Urothelium cell line (cell line): ENCODE measurements at places on chromosomes 3 and 15.

DNA sequence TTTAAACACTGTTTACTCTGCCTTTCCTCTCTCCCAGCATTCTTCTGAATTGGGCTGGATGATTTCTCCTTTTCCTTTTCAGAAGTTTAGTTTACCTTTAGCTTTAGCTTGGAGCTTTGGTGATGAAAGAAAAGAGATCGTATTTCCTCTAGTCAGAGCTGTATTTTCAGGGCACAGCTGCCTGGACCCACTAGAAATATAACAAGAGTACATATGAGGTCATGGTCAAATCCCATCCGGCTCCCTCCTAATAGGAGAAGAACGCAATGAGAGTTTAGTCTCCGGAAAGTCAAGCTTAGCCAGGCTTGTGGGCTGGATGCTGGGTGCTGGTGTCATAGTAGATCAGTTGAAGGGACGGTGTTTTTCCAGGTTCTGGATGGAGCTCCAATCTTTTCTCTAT lies 177.1 kb upstream of the PFN2 start:
- no peak for DNase-seq

DNA sequence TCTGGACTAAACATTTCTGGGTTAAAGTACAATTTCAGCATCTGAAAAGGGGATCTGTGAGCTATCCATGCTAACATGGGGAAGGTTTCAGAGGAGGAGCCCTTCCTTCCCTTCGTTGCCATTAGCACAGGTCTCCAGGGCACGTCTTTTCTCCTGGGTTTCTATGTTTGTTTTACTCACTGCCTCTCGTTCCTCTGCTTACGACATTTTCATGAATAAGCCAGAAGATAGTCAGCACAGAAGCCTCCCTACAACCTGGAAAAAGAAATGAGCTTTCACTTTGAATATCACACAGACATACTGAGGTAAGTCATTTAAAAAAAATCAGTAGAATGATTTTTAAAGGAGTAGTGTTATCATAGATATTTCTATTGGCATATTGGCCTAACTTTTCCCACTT lies 117.2 kb upstream of the KCNMB2 start:
- no peak for DNase-seq

- no peak for DNase-seq
These were observed 53.5 kb downstream of the ZBTB38 start for GRCh38 chr3:141421639-141422319.

DNA sequence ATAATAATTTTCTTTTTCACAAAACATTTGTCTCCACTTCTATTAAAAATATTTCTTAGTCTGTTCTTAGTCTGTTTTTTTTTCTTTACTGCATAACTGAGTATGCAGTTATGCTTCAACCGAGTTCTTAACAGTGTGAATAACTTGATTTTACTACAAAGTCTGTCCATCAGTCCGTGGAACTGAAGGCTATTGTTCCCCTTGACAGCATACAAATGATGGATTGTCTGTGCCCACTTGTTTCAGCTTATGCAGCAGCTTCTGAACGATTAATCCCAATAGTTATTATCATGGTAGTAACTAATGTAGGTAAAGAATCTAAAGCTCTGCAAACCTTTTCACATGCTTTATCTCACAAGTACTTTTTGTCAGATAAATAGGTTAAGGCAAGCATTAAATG lies 150.7 kb downstream of the SSR3 start:
- no peak for DNase-seq

- DNase-seq, result no peak
These were observed 7.4 kb downstream of the ZXDC start for GRCh38 chr3:126468028-126468891.

DNA sequence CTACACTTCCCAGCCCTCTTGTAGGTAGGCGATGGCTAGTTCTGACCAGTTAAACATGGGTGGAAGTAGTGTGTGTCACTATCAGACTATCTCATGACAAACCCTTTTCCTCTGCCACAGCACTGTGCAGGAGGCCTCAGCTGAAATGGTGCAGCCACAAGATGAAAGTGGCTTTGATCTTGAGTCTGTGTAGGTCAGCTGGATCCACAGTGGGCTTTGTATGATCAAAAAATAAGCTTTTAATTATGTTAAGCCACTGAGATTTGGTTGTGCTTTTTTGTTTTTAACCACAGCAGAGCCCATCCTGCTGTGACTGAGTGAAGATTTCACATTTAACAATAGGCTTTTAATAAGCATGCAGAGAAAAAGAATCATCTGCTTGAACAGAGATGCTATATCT lies 19.7 kb downstream of the RCN2 start:
- no peak for DNase-seq

- DNase-seq, result no peak
These were observed 52.7 kb downstream of the ZNF445 start for GRCh38 chr3:44424758-44425157.

DNA sequence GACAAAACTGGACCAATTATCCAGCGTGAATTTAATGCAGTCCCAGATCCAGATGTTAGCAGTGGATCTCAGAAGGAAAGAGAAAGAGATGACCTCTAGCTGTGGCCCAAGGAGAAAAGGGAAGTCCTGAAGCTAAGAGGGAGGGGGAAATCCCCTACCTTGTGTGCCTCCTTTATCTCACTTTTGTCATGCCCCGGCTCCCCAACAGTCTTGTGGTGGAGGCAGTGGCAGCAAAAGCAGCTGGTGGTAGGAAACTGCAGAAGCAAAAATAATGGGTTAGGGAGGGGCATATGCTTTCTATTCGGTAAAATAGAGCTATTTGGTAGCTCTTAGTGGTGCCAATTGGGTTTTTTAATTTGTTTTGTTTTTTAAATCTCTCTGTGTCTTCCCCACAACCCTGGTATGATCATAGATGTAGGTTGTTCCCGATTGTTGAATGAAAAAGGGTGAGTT lies 56.5 kb downstream of the MCTP2 start:
- DNase-seq, result no peak

GRCh38 chr3:14441920-14442300 lies 39.5 kb downstream of the SLC6A6 start:
- DNase-seq, result no peak
